ENCODE measurements at places on chromosomes 1 and 21.

DNA sequence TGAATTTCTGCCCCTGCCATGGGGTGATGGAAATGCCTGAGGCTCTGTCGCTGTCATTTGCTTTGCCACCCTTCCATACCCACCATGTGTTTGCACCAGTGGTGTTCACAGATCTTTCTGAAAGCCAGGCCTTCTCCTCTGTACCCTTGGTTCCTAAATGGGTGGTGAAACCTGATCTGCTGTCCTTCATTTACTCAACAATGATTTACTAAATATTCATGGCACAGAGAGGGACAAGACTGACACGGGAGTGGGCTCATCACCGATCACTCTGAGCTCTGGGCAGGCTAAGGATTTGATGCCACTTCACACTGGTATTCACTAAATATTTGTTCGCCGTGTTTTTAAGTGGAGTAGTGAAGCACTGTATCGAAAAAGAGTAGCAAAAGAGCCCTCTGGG, 40.9 kb downstream of the LRRC8B start:
- ATAC-seq, result no peak

- no peak for ATAC-seq
Measured at GRCh38 chr1:9125325-9125724, 3.6 kb downstream of the GPR157 start.

DNA sequence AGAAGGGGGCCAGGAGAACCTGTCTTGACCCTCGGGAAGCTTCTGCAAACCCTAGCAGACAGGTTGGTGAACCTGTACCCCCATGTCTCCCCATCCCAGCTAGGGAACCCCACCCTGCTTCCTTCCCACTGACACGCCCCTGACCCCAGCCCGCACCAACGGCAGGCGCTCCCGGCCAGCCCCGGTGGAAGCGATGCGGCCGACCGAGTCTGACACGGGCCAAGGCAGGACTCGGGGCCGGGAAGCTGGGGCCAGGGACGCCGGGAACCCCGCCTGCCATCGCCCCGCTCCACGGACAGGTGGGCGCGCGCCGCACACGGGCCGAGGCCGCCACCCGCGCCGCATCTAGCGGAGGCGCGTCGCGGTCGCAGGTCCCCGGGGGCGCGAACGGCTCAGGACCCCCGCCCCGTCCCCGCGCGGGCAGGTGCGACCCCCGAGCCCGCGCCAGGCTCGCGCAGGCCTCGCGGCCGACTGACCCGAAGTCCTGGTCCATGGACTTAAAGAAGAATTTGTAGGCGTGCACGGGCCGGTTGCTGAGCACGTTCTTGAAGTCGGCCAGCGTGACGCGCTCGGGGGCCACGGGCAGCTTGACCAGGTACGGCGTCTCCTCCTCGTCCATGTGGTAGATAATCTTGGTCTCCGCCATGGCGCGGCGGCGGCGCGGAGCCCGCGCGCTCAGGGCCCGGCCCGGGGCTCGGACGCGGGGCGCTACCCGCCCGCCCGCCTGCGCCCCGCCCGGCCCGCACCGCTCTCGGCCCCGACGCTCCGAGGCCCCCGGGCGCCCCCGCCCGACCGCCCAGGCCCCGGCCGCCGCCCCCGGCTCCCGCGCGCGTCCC, 580 bp downstream of the DVL1 start:
- ATAC-seq, result peak; percentile 38

DNA sequence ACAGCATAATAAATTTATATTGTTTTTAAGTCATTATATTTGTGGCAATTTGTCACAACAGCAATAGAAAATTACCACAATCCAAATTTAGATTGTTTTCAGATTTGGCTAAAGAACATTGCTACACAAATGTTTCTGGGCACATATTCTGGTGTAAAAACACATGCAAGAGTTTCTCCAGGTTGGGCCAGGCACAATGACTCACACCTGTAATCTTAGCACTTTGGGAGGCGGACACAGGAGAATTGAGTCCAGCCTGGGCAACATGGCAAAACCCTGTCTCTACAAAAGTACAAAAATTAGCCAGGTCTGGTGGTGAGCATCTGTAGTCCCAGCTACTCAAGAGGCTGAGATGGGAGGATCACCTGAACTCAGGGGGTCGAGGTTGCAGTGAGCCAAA, 8.4 kb downstream of the ERO1B start:
- ATAC-seq, result no peak

DNA sequence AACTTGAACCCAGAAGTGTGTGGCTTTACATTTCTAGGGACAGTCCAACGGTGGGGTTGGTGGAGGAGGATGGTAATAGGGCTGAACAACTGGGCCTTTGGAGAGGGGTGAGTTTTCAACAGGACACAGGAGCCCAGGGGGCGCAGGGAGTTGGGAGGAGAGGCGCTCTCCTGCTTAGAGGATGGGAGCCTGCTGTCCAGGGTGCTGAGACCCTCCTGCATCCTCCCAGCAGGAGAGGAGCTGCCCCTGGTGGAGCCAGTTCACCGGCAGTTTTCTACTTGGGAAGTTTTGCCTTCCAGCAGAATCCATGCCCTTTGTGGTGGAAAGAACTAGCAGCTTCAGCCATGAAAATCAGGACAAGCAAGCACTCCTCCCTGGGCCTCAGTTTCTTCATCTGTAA, 8.6 kb downstream of the KCNC4 start:
- ATAC-seq, result no peak

DNA sequence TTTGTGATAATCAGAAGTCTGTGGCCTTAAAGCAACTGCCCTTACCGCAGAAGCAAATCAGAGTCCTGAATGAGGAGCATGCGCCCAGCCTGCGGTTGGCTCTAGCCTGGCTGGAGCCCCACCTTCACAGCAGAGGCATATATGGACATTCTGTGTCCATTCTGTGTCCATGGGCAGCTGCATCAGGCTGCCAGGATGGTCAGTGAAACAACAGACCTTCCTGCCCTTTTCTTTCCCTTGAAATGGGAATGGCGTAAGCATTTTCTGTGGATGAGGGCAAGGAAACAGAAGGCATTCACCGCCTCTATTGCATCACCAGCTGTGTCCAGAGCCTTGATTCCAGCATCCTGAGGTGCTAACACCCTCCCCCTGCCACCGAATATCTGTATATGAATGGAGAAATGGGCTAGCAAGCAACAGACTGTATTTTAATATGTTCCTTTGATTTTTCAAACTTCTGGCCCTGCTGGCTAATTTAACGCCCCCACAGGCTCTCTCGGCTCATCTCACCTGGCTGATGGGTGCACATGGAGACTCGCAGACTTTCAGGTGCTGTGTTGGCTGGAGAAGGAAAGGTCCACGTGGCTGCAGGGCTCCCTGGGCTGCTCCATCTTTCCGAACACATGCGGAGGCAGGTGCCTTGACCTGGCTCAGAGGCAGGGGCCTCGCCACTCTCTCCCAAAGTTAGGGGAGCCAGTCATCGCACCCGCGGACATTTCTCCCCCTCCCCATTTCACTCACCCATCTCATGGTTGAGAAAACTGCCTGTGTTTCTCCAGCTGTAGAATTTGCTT, 159.2 kb downstream of the GALNT2 start:
- peak; percentile 65 for ATAC-seq

GRCh38 chr1:60222360-60223115, 149.0 kb upstream of the C1orf87 start:
- no peak for ATAC-seq

- peak; percentile 69 for ATAC-seq
Measured at GRCh38 chr1:27383039-27383605, at the start of gene CD164L2. TSS of gene CD164L2 (minus strand) at chr1:27383333. CDS start at chr1:27383239, 94 bp downstream.

DNA sequence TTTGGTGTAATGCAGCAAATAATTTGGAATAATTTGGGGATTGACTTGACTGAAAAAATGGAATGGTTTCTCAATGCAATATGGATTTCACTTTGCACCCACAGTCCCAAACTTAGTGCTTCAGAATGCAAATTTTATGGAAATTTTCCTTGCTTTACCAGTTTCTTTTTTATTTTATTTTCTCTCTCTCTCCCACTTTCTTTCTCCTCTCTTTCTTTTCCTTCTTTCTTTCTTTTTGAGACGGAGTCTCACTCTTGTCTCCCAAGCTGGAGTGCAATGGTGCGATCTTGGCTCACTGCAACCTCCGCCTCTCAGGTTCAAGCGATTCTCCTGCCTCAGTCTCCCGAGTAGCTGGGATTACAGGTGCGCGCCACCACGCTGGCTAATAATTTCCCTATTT, 110.3 kb downstream of the KCNN3 start:
- ATAC-seq, result no peak
